ENCODE measurements at places on chromosomes 11 and 22.

DNA sequence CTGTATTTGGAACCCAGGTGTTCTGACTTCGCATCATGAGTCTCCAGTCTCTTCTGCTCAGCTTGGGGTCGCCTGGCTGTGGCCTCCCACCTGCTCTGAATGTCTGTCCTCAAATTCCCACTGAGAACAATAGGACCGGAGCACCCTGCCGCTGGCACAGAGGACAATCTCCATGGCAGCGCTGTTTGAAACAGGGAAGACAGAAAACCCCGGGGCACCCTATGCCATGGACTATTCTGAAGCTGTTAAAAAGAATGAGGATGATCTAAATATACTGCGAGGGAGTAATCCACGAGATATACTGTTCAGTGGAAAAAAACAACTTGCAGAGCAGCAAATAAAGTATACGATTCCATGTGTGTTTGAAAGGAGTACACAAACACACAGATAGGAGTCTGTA is 415.6 kb upstream of the NARS2 start:
- DNase-seq = no peak

DNA sequence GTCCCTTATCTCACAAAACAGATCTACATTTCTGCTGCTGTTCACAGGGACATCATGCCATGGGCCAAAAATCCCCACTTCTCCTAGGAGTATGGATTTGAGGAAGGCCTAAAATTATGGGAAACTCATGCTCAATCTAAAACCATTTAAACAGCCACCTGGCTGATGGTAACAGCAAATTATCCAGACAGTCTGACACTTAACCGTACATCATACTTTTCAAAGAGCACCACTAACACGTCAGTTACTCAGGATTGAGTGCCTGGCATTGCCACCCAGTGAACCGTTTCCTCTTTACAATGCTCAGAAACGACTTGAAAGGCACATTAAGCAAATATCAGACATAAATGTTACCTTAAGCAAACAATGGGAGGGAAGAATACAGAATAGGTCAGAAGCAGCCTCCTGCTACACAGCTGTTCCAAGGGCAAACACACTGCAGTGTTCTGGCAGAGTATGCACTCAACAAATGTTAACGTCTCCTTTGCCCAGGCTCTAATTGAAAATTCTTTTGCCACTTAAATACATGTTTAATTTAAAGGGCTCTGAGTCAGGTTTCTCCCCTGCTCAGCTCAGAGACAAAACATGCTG is 18.8 kb upstream of the SLC36A4 start:
- no peak for DNase-seq

DNA sequence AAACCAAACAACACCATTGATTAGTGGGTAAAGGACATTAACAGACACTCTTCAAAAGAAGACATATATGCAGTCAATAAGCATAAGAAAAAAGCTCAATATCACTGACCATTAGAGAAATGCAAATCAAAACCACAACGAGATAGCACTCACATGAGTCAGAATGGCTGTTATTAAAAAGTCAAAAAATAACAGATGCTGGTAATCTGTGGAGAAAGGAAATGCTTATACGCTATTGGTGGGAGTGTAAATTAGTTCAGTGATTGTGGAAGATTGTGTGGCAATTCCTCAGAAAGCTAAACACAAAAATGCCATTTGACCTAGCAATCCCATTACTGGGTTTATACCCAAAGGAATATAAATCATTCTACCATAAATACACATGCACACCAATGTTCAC is 182.6 kb downstream of the TRPC6 start:
- peak; percentile 48 for DNase-seq

DNA sequence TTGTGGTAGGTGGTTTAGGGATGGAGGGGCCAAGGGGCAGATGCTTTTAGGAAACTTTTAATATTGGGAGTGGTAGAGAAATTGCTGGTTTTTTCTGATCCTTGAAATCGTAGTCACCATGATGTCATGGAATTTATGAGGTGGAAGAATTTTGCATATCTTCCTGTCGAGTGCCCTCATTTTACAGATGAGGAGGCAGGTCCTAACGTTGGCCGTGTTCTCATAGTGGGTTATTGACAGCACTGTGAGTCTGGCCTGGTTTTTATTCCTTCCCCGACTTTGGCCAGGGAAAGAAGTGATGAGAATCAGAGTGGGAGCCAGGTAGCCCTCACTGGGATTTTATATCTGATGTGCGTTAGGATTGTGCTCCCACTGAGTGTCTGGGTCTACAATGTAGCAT is 8.8 kb upstream of the PACS1 start:
- DNase-seq = no peak

DNA sequence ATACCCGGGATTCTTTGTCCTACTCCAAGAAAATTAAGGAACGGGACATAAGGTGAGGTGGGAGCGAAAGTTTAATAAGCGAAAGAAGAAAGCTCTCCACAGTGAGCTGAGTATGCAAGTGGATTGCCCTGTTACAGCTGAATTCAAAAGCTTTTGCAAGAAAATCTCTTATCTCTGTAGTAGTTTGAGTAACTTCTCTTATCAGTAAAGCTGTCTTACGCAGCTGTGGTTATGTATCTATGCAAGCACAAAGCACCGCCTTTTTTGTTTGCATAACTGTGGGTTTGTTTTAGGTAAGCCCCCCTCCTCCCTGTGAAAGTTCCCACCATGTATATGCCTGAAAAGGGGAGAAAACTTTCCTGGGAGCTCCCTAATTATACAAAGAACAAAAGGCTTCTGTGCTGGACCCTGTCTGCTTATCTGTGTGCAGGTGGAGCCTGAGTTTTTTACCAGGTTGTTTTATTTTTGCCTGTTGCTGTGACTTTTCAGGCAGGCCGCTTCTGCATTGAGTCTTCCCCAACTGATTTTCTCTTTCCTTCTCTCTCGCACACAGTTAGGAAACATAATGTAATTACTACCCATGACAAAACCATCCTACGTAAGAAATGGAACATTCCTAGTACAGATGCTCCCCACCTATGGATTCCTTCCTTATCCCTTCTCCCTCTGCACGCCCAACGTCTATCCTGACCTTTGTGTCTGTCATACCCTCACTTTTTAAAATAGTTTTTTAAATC is 837 bp upstream of the PLAAT5 start:
- DNase-seq = no peak

DNA sequence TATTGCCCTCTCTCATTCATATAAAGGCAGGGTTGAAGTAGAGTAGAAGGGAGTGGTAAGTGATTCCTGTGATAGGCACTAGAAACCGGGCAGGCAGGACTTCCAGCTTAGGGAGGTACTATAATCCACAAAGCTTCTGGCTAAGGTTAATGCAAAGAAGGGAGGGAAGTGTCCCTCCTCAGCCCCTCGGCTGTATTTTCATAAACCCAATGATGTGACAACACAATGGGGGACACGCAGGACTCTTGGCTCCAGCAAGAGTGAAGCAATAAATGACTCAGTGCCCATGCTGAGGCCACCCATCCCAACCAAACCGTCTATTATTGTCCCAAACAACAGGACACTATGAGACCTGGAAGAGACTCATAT is 90.7 kb downstream of the ETS1 start:
- no peak for DNase-seq

- no peak for DNase-seq
These were observed 22.8 kb downstream of the TREH start for GRCh38 chr11:118656563-118657165.

DNA sequence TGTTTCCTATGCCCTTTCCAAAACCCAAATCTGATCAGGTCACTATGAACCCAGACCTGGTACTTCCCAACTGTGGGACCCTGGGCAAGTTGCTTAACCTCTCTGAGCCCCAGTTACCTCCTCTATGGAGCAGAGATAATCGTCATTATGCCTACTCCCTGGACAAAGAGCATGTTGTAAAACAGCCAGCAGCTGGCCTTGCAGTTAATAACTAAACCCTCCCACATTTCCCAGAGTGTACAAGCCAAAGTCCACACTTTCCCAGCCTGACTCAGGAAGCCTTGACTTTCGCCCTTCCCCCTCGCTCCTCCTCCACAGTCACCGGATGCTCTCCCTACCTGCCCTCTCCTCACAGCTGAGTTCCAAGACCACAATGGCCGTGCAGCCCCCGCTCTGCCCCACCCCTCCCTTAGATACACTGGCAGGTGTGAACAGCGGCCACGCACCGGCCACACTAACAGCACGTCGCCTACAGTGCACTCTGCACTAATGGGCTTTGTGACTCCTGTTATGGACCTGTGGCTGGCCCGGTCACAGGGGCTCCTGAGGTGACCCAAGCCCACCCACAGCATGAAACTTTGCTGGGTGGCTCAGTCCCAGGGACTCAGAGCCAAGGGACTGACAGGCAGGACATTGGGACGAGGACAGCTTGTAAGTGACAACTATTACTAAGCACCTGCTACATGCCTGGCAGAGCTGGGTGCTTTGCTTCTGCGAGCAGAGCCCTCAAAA is 15.6 kb upstream of the MFNG start:
- peak; percentile 89 for DNase-seq

Data from HT1080 (cell line).